Kasumi-1 (cell line): ENCODE measurements at places on chromosomes 2 and 18.

DNA sequence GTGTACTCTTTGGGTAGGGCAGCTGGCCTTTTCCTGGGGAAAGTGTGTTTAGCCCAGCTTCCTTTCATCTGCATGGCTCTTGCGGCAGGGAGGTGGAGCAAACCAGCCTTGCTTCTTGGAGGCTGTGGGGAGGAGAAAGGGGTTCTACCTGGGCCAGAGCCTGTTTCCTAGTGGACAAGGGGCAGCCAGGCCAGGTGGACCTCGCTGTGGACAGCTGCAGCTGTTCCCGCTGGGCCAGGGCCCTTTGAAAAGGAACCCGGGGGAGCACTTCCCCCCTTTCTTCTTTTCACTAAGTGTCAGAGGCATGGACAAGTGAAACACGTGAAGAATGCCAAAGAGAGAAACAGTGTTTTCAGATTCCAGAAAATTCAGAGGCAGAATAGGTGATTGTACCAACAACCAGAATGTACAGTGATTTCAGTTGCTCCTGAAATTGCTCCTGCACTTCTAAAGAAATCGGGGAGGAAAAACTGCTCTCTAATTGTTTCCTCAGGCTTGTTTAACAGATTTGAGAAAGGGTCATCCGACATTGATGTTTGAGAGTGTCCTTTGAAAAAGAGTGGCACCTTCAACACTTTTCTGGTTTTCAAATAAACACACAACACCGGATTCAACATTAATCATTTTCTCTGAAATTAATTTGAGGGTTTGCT lies 3.9 kb downstream of the GLI2 start:
- DNase-seq = no peak

GRCh38 chr2:239295377-239296019 lies 105.3 kb downstream of the HDAC4 start:
- DNase-seq = no peak

DNA sequence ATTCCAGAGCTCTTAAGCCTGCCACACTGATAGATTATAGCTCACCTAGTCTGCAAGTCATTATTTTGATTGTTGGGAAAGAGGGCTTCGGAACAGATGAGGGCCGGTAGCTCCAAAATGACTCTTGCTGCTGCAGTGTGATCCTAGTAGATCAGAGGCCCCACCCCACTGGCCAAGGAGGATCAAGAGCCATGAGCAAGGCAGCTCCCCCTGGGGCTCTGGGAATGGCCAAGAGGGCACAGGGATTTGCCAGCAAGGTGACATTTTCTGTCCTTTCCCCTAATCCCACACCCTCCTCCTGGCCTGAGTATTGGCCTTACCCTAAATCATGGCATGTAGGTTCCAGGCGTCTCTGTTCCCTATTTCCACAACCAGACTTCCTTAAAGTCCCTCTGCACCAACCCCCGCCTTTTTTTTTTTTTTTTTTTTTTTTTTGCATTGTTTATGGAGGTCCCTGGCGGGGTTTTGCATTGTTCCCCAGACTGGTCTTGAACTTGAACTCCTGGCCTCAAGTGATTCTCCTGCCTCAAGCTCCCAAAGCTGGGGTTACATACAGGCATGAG lies 36.5 kb downstream of the EIF4E2 start:
- DNase-seq = no peak

- DNase-seq = no peak
These were observed 128.6 kb downstream of the NCK2 start for GRCh38 chr2:105873281-105873680.
